ENCODE measurements at places on chromosomes 13 and 19.

DNA sequence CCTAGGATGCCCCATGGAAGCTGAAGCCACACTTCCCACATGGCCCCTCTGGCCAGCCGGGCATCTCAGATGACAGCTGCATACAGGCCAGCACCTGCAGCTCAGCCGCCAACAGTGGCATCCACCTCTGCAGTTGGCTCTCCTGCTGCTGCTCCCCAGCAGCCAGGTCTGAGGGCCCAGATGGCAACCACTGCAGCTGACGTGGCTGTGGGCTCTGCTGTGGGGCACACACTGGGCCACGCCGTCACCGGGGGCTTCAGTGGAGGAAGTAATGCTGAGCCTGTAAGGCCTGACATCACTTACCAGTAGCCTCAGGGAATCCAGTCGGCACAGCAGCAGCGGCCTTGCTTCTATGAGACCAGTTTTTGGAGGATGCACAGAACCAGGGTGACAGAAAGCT, 45.3 kb upstream of the LSM14A start:
- DNase-seq: no peak

- DNase-seq: peak; percentile 75
Measured at GRCh38 chr19:52942386-52943133, 19.3 kb upstream of the ZNF888 start.

DNA sequence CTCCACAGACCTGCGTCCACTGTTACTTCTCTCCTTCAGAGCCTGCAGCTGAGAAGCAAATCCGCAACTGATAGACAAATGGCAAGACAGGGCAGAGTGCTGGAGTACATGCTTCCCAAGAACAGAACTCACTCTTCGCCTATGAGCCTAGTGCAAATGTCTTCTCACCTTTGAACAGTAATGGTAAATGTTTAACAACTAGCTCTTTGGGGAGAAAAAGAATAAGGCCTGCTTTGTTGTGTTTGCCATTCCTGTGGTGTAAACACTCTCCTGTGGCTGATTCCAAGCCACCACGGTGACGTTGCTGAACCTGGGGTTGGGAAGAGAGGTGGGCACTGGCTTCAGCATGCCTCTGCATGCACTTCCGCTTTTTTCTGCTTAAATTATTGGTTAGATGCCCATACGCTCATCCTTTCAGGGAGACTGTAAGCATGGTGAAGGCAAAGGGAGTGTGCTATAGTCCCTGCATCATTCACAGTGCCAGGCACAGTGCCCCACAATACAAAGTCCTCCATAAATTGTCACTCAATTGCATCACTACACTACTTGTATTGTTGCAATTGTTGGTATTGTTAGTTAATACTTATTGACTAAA, 28.1 kb upstream of the GTF3A start:
- no peak for DNase-seq

- DNase-seq: no peak
Measured at GRCh38 chr19:24141612-24142011, 54.6 kb downstream of the ZNF254 start.

GRCh38 chr19:1396768-1397679, 4.3 kb downstream of the GAMT start:
- DNase-seq: no peak

GRCh38 chr13:102651392-102651791, 43.5 kb downstream of the METTL21C start:
- peak; percentile 61 for DNase-seq

- DNase-seq: no peak
Measured at GRCh38 chr13:35736876-35737275, 260.4 kb upstream of the MAB21L1 start.

- no peak for DNase-seq
Measured at GRCh38 chr13:38743466-38743865, 56.6 kb downstream of the FREM2 start.

GRCh38 chr13:95800436-95800835, 123.5 kb downstream of the DNAJC3 start:
- DNase-seq: peak; percentile 17

GRCh38 chr13:24119626-24120508, 40.7 kb upstream of the SPATA13 start:
- peak; percentile 64 for DNase-seq

GRCh38 chr13:52713894-52714293, 25.7 kb downstream of the CNMD start:
- no peak for DNase-seq

DNA sequence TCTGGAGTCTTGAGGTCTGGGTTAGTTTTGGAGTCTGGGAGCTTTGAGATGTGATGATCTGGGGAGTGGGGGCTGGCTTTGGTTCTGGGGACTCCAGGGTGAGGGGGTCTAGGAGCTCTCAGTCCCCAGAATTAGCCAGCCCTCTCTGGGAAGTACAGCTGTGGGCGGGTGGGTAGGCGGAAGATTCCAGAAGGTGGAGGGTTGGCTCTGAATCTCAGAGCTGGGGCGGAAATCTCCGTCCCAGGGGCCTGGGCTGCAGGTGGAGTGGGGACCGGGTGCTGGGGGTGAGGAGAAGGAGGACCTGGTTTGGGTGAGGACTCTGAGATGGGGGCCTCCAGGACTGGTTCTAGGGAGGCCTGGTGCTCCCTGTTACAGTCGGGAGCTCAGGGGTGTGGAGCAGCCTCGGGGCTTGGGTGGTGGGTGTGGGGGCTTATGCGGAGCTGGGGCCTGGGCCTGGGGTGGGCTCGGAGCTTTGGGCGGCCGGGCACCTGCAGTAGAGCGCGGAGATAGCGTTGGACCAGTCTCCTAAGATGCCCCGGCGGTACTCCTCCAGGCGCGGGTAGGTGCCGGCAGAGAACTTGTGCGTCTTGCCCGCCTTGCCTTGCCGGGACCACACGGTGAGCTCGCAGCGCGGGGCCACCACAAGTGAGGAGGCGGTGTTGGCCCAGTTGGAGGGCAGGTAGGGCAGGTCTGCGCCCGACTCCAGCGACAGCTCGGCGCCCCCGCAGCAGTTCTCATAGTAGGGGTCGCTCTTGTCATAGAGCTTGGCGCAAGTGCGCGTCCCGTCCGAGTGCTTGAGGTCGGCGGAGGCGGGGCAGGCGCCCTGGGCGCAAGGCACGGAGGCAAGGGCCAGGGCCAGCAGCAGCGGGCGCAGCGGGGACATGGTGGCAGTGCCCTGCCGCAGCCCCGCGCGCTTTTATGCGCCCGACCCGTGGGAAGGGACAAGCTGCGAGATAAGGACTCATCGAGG, at the start of gene SYCN:
SYCN (minus strand) TSS at position 892 of the 970 bp plus-strand sequence; CDS start at position 883, 9 bp downstream.
- no peak for DNase-seq

GRCh38 chr13:36530050-36530789, 97.9 kb downstream of the CCNA1 start:
- no peak for DNase-seq

DNA sequence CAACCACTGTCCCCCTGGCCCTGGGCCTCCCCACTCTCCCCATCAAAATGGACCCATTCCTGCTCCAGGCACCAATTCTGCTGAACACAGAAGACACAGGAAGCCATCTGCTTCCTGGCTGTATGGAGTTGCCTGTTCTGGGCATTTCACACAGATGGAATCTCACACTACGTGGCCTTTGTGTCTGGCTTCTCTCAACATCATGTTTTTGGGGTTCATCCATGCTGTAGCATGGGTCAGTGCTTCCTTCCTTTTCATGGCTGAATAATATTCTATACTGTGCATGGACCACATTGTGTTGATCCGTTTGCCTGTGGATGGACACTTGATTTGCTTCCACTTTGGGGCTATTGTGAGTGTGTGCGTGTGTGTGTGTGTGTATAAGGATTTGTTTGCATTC, 15.0 kb upstream of the KLF2 start:
- no peak for DNase-seq

GRCh38 chr13:50119591-50119990, 104.3 kb downstream of the KCNRG start:
- peak; percentile 53 for DNase-seq

DNA sequence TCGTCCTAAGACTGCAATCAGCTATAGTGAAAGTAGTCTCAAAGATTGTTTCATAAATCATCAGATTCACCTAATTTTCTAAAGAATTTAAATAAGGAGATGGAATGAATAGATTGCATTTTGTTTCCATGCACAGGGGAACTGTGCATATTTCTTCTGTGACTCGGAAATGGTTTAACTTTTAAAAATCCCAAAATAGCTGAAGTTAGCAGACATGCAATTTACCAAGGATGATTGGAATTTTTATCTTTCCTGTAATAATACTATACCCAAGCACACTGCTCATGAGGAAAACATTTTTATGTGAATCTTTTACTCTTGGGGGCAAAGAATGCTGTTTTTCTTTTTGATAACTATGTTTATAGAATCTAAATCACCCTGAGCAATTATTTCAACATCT, 15.0 kb upstream of the LMO7 start:
- DNase-seq: peak; percentile 70

DNA sequence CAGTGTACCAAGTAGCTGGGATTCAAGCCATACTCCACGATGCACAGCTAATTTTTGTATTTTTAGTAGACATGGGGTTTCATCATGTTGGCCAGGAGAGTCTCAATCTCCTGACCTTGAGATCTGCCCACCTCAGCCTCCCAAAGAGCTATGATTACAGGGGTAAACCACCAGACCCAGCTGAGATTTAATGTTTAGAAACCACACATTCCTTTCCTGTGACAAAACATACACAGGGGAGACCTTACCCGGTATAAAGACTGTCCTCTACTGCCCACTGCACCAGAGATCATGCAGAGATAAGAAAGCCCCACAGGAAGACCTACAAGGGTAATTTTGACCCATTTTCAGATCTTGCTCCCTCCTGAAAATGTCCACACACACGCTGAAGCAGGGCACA, 22.8 kb upstream of the ZNF83 start:
- DNase-seq: peak; percentile 47

DNA sequence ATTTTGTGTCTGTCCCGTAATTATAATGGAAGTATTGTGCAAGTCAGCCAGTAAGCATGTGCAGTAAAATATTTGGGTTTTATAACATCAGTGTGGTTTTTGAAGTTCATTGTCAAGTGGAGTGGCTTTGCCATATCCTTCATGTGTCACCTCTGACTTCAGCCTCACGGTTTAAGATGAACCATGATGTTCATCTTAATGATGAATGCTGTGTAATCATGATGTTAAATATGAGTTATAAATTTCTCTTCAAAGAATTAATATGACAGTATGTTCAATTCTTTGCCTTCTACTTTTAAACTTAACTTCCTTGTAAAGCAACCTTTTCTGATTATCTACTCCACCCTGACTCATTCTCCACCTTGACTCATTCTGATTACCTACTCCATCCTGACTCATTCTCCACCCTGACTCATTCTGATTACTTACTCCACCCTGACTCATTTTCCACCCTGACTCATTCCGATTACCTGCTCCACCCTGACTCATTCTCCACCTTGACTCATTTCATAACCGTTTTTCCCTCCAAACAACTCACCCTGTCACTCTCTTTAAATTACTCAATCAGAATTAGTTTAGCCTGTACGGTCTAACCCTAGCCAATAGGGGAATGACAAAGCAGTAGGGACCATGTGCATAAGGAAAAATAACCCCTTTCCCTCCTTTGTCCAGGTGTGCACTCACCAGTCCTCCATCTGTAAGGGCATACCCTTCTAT, 50.3 kb upstream of the ANKRD10 start:
- DNase-seq: peak; percentile 89

GRCh38 chr13:112261924-112262323, 114.2 kb upstream of the SPACA7 start:
- DNase-seq: no peak
